SK-N-SH (cell line): ENCODE measurements at places on chromosomes 1 and 21.

- no peak for DNase-seq
These were observed 28.5 kb downstream of the MTR start for GRCh38 chr1:236823559-236823958.

GRCh38 chr1:182301467-182302198 is 90.0 kb downstream of the GLUL start:
- no peak for DNase-seq

DNA sequence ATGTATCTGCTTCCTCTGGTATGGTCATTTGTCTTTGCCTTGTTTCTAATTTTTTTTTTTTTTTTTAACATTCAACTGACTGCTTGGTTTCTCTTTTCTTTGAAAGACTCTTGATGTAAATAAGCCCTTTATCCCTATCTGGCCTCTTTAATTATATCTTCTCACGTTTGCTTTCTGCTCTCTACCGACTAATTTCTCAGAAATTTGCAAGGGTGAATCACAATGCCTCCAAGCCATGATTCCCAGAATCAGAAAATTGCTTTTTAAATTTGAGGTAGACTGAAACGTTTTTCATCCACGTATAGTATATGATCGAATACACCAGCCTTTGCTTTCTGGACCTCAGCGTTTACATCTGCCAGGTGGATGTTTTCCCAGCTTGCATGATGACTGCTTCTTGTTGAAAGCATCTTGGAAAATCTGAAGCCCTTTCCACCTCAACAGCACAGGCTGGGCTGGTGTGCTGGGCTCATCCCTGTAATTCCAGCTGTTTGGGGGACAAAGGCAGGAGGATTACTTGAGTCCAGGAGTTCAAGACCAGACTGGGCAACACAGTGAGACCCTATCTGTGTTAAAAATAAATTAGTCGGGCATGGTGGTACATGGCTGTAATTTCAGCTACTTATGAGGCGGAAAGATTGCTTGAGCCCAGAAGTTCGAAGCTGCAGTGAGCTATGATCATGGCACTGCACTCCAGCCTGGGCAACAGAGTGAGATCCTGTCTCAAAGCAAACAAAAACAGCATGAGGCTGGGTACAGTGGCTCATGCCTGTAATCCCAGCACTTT is 35.0 kb upstream of the GPR137B start:
- no peak for DNase-seq

DNA sequence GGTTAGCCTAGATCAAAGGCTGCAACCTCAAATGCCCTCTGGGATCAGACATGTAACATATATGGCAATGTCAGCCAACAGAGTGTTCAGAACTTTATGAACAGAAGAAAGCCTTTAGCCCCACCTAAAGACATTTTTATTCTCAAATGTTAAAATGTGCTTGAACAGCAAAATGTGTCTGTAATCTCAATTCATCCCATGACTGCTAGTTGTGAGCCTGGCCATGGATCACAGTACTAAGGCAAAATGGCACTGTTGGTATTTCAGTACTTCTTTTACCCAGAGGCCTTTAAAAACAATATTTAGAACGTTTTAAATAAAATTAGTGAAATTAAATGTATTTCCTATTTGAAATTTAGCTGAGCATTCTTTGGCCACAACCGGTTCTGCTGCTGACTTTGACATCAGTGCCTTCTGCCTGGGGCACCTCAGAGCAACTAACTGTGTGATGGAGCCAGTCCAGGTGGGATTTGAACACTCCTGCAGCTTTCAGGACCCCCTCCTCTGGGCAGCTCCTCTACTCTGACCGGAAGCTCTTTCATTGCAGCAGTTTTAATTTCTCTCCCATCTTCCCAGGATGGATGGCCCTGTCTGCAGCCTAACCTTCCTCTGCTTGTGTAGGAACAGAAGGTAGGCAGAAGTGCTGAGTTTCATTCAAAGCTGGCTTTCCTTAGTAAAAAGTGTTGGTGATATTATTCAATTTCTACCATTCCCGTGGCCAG is 68.3 kb upstream of the NFIA start:
- DNase-seq = no peak

GRCh38 chr1:84266748-84267147 is 34.8 kb upstream of the SAMD13 start:
- no peak for DNase-seq

- DNase-seq = no peak
These were observed 37.8 kb downstream of the XCL1 start for GRCh38 chr1:168614235-168614634.

DNA sequence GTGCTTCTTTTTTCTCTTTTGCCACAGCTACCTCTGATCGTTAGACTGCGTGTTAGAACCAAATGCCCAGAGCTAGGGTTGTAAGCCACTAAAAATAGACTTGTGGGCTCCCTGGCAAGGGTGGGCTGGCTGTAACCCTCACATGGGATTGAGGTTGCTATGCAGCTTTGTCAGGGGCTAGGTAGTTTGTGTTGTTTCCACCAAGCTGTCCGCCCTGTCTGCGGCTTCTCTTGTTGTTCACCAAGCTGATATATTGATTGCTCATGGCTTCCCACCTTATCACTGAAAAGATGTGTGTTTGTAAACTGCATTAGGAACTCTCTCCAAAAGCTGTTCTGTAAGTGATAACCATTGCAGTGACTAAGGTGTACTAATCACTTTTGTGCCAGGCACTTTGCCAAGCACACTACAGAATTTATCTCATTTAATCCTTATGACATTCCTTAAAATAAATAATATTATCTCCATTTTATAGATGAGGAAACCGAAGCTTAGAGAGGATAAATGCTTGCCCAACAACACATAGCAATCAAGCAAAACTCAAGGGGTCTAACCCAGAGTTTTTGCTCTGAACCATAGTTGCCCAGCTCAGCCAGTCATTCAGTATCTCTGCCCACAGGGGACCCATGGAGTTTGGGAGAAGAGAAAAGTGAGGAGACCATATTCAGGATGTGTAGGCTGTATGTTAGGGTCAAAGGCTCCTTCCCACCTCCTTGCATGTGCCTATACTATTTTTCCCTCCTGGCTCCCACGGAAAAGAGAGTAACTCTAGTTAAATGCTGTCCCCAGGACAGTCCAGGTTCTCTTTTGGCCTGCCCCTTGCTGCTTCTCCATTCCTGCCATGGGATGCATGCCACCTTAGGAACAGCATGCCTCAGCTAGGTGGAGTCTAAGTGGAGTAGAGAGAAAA is 42.2 kb upstream of the TARBP1 start:
- DNase-seq = no peak

DNA sequence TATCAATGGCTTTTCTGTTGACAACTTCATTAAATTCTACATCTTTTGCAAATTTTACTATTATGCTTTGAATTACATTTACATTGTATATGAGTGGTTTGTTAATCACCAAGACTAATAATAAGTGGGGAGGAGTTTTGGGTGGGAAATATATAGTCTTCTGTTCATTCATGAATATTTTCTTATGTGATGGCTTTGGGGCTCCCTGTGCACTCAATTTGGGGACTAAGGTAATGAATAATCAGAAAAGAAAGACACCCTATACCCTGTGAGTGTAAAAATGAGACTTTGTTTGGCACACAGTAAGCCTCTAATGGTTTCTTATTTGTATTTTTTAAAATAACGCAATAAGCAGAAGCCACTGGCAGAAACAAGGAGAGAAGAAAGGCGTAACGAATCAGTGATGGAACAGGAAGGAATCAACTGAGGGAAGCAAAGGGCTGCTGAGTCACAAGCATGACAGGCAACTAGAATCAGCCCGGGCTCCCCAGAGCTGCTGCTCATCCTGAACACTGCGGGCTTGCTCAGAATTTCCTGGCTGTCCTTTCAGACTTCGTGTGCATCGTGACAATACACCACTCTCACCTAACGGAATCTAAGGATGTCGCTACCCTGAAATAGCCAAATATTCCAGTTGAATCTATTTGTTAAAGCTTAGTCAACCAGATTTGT is 20.8 kb upstream of the RGS2 start:
- DNase-seq = no peak

DNA sequence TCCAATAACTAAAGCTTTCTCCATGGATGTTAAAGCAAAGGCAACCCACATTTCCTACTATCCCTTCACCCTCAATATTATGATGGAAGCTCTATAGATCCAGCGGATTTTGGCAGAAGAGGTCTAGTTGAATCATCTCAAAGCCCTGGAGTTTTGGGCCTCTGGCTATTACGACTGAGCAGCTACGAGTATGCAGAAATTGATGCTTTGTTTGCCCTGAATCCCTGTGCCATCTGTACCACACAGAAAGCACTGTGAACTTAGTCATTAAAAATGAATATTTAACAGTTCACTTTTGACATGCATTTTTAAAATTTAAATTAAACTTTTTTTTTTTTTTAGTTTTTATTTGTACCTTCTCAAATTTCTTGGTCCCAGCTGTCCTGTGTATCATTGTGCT is 705.4 kb upstream of the PTBP2 start:
- DNase-seq = no peak
